Posterior vena cava (tissue), 2 donors: ENCODE measurements at places on chromosomes 6 and 20.

- no peak for DNase-seq
These were observed 157.5 kb upstream of the AHI1 start for GRCh38 chr6:135655055-135655454.

DNA sequence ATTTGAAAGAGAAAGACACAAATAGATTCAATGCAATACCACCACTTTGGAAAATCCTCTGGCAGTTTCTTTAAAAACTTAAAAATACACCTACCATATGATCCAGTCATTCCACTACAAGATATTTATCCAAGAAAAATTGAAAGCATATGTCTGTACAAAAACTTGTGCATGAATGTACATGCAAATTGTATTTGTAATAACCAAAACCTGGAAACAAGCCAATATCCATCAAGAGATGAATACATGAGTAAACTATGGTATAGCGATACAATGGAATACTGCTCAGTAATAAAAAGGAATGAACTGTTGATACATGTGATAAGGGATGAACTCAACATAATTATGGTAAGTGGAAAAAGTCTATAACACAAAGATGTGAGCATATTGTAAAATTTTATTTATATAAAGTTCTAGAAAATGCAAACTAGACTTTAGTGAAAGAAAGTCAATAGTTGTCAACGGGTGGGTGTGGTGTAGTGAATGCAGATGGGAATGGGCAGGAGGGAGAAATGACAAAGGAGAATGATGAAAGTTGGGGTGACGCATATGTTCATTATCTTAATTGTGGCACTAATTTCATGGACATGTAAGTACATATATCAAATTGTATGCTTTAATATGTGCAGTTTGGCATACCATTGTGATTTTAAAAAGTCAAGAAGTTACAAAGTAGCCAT, 347.5 kb downstream of the SAMD5 start:
- no peak for DNase-seq

DNA sequence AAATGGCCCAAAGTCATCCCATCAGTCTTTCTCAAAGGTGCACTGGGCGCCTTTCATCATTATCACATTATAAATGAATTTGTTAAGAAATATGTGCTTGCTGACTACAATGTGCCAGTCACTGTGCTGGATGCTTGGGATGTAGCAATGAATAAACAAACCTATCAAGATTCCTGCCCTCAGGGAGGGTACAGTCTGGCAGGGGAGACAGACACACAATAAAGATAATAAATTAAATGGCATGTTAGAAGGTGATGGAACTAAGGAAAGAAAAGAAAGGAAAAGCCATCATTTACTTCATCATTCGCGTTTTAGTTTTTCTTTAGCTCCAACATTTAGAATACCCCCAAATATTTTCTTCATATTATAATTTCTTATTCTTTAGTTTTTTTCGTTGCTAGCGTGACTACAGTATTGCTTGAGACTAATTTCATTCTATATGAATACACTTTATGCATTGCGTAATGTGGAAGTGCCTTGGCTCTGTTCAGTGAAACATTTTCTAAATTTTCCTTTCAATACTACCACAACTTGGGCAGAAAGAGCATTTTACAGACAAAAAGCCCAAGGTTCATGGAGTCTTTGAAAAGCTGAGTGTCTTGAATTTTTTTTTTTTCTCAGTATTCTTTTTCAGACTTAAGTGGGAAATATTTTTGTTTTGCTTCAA, 48.7 kb upstream of the CITED2 start:
- no peak for DNase-seq

- no peak for DNase-seq
These were observed 7.3 kb downstream of the DNTTIP1 start for GRCh38 chr20:45798935-45799642.

DNA sequence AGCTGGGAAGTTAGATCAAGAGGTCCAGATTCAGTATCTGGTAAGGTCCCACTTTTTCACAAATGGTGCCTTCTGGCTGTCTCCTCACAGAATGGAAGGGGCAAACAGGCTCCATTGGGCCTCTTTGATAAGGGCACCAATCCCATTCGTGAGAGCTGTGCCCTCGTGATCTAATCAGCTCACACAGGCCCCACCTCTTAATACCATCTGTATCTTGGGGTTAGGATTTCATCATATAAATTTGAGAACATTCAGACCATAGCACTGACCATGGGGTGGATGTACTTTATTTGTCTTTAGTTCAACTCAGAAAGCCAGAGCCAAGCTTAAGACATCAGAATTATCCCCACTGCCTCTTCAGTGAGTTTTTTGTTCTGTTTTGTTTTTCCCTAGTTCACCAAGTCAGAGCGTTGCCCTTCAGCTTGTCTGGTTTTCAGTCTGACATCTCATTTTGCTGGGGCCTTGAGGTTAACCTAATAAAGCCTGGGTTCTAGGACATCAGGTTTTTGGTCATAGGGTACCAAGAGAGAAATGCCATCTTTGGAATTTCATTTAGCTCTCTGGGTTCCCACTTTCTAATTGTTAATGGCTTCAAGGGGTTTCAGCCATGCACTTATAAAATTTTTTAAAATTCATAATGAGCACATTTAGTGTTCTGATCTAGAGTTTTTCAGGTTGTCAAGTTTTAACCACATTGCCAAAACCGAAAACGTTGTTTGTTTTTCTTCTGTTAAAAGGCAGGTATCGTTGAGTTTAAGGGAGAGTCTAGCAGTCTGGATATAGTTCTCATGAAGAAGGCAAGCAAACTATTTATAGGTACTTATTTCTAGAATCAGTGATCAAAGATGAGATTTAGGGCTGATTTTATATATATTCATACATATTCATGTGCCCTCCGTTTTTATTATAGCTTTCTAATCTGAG, 19.0 kb downstream of the SENP6 start:
- DNase-seq = no peak
